ENCODE measurements at places on chromosomes 13 and 19.

DNA sequence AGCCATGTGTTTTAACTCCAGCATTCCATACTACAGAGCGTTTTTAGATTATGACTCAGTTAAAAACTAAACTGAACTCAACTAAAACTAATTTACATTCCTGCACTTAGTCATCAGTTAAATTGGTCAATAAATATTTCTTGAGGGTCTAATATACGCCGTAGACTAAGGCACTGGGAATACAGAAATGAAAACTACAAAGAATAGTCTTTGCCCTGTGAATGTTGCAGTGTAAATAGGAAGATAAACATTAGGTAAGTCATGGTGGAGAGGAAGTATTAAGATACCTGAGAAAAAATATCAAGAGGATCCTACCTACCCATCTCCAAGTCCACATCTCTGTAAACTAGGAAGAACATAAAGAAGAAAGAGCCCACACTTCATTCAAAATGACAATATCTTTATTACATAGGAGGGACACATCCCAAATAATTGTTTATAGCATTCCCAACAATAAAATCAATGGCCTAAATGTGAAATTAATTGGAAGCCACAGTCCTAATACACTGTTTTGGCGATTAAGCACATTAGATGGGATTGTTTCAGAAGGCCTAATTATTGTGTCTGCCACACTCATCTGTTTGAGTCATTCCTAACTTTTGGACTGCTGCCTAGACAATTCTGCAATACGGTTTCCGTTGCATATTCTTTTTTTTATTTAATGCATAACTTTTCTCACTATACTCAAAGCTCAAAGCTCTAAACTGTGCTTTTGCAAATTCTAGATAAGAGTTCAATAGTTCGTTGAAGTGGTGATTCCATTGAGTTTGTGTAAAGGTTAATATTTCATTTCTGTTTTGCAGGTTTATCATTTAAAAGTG is 52.9 kb downstream of the MBNL2 start:
- DNase-seq: no peak

DNA sequence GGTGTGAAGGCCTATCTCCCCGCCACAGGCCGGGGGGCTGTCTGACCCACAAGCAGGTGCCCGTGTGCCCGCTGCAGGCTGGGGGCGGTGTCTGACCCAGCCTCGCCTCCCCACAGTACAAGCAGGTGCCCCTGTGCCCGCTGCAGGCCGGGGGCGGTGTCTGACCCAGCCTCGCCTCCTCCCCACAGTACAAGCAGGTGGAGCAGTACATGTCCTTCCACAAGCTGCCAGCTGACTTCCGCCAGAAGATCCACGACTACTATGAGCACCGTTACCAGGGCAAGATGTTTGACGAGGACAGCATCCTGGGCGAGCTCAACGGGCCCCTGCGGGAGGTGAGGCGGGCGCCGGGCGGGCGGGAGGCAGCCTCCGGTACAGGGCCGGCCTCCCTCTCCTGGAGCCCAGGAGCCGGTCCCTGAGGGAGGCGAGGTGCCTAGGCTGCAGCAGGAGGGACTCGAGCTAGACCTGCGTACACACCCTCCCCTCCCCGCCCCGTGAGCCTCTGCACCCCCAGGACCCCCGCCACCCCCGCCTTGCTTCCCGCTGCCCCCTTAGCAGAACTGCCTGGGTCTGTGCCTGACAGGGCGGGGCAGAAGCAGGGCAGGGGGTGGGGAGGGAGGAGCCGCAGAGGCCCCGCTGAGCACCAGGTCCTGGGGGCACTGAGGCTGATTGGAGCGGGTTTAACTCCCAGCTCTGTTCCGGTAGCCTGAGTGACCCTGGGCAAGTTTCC is 20.6 kb downstream of the HCN2 start:
- no peak for DNase-seq

- no peak for DNase-seq
These were observed 62.1 kb downstream of the RUBCNL start for GRCh38 chr13:46324976-46325375.

DNA sequence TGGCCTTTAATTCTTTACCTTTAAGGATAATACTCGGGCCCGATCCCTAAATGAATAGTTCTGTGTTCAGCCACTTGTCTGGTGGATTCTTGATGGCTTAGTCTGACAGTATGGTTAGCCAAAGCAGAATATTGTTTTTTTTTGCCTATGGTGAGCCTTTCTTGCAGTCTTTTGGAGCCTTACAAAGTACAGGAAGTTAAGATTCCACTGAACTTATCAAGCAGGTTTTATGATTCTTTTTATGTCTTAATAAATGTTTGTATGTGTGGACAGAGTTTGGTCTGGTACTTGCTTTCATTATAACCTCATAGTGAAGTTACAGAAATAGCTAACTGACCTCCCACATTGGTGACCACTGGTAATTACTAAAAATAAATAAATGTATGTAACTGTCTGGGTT is 17.1 kb downstream of the PCCA start:
- no peak for DNase-seq

DNA sequence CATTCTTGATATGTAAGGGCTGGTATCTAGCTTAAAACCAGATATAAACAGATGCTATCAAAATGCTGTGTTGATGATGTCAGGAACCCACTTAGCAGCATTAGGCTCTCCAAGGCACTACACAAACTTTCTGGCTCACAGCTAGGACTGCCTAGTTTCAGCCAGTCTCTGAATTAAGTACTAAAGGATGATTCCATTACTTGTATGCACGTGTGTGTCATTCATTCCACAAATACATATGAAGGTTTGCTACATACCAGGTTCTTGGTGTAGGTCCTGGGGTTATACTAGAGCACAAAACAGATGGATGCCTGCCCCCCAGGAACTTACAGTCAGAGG is 151.5 kb downstream of the RGCC start:
- DNase-seq: no peak

- no peak for DNase-seq
These were observed 1170.4 kb downstream of the EFNB2 start for GRCh38 chr13:105365021-105365550.

- no peak for DNase-seq
These were observed 541 bp upstream of the RSPH6A start for GRCh38 chr19:45815481-45816216.

- DNase-seq: no peak
These were observed 2.8 kb downstream of the KCTD15 start for GRCh38 chr19:33799476-33799875.

DNA sequence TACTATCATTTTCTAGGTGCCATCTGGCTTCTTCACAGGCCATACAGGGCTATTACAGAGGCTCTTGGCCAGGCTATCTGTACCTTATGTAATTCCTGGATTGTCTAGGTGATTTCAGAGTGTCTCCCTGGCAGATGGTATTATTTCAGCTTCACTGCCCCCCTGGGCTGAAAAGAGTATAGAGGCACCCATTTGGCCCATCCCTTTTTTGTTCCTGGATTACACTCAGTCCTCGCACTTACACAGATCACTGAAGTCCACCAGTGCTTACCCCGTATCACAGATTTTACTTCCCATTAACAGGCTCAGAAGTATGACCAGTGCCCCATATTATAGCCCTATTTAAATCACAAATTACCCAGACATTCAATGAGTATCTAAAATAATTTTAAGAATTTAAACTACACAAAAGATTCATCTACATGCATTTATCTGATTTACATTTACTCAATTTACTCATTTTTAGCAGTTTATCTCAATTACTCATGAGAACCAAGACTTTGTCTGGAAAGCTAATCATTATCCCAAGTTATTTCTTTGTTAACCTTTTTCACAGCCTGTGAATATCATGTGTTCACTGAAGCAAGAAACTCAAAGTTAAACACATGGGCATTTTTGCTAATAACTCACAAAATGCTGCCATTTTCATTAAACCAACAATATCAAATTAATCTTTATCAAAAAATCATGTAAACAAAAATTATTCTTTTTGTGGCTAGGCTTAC is 121.0 kb downstream of the PCDH20 start:
- no peak for DNase-seq

- no peak for DNase-seq
These were observed 21.7 kb upstream of the ZNF429 start for GRCh38 chr19:21483589-21484170.

DNA sequence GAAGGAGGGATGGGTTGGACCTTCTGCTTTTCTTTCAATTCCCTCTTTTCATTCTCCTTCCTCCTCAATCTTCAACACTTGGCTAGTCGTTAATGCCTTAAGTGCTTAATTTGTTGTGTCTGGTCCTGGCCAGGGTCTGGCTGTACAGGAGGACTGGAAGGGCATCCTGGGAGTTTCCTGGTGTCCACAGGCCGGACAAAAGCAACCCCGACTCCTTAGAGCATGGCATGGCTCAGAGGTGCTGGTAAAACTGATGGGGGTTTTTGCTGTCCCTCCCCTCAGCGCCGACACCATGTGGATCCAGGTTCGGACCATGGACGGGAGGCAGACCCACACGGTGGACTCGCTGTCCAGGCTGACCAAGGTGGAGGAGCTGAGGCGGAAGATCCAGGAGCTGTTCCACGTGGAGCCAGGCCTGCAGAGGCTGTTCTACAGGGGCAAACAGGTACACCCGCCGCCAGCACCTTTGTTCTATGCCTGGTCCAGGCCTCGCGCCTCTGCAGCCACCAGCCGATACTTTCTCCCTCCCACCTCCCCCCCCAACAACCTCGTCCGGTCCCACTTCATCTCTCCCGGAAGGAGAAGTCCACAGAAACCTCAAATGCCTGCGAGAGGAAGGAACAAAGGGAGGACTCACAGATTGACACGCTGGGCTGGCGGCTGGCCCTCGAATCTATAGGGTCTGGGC is 1.4 kb downstream of the UHRF1 start:
- DNase-seq: no peak

- no peak for DNase-seq
These were observed 24.4 kb downstream of the FAM124A start for GRCh38 chr13:51246418-51247277.

- no peak for DNase-seq
These were observed 66.1 kb upstream of the ABCC4 start for GRCh38 chr13:95367309-95367843.

DNA sequence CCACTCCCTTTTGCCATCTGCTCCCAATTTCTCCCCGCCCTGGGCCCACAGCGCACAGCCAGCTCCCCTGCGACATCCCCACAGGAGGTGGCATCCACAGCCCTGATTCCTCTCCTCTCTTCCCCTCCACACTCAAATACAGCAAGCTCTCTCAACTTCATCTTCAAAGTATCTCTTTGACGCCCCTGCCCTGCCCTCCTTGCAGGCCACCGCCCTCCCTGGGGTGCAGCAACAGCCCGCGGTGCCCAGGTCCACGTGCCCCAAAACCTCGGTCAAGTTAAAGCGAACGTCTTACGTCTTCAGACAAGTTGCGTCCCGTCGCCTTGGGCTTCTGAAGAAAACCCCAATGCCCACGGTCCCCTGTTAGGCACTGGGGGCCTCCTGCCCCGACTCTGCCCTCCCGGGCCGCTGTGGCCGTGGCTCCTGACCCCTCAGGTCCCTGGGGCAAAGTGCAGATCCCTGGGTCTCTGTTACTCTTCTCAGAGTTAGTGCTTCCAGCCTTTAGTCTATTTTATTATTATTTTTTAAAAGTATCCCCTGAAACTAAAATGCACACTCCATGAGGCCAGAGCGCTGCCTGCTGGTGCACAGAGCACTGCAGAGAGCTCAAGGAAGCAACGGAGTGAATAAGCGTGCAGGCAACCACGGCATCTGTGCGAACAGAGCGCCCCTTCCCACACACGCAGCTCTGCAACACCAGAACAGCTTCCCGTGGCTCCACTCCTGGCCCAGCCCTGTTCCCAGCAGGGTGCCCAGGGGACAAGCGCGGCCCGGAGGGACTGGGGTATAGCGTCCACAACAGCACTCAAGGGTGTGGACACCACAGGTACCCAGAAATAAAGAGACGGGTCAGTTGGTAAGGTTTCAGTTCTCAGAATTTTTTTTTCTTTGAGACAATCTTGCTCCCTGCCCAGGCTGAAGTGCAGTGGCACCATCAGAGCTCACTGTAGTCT is 26.4 kb downstream of the IL17D start:
- no peak for DNase-seq

Data from NCI-H1048 (cell line).